ENCODE measurements at places on chromosomes 1 and 21. TPM values are rescaled to one million over a fixed set of nuclear protein-coding genes. Genes with fewer than 3 reads are reported as not detected.

GRCh38 chr1:36866169-36866814 lies 168.0 kb downstream of the GRIK3 start:
- no peaks in the 10 kb centered on the region for H3K36me3 ChIP-seq
- H3K4me1 ChIP-seq: no peaks in the 10 kb centered on the region
- no peaks in the 10 kb centered on the region for H3K27me3 ChIP-seq
- peak; percentile 17 for DNase-seq
- no peak overlapping the region for H3K27ac ChIP-seq

Gene CHODL
- 1.2 TPM for total RNA-seq

- H3K27me3 ChIP-seq: peaks cover 3% of the 10 kb centered on the region
- no peak overlapping the region for H3K4me3 ChIP-seq
- no peaks in the 10 kb centered on the region for H3K36me3 ChIP-seq
- no peak for DNase-seq
These were observed 3.6 kb downstream of the MAN1C1 start for GRCh38 chr1:25620211-25620610.

Gene CTSS
- 5.3 TPM for total RNA-seq

GRCh38 chr1:29200906-29201594 lies 19.4 kb upstream of the SRSF4 start:
- peak; percentile 27 for DNase-seq
- H3K27ac ChIP-seq: peak overlapping the region; percentile 91
- peaks cover 13% of the 10 kb centered on the region for H3K4me1 ChIP-seq
- no peaks in the 10 kb centered on the region for H3K36me3 ChIP-seq
- H3K27me3 ChIP-seq: no peaks in the 10 kb centered on the region

- H3K36me3 ChIP-seq: no peaks in the 10 kb centered on the region
- H3K27ac ChIP-seq: peak overlapping the region; percentile 54
- peaks cover 14% of the 10 kb centered on the region for H3K27me3 ChIP-seq
- H3K4me1 ChIP-seq: no peaks in the 10 kb centered on the region
- H3K4me3 ChIP-seq: no peak overlapping the region
These were observed 178.7 kb downstream of the TNR start for GRCh38 chr1:175564723-175565122.

- H3K36me3 ChIP-seq: no peaks in the 10 kb centered on the region
- no peaks in the 10 kb centered on the region for H3K4me1 ChIP-seq
- H3K27ac ChIP-seq: no peak overlapping the region
- DNase-seq: no peak
- H3K4me3 ChIP-seq: no peak overlapping the region
These were observed 15.1 kb downstream of the ELK4 start for GRCh38 chr1:205616563-205617293.

DNA sequence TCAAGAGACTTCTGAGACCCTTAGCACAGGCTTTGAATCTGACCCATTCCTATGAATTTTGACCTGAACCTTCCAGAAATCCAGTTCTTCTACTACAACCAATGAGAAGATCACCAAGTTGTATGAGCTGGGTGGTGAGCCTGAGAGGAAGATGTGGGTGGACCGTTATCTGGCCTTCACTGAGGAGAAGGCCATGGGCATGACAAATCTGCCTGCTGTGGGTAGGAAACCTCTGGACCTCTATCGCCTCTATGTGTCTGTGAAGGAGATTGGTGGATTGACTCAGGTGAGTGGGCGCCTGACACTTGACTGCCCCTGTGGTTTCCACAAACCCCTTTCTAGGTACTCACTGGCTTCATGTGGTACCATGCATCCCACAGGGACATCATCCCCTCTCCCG lies 20.0 kb upstream of the PIGV start:
- no peak overlapping the region for H3K27ac ChIP-seq
- no peak for DNase-seq
- no peak overlapping the region for H3K4me3 ChIP-seq
- peaks cover 9% of the 10 kb centered on the region for H3K36me3 ChIP-seq
- H3K27me3 ChIP-seq: no peaks in the 10 kb centered on the region
- peaks cover 21% of the 10 kb centered on the region for H3K4me1 ChIP-seq

- DNase-seq: peak; percentile 56
- no peak overlapping the region for H3K4me3 ChIP-seq
- H3K4me1 ChIP-seq: no peaks in the 10 kb centered on the region
These were observed 9.2 kb downstream of the RNU5D-1 start for GRCh38 chr1:44721485-44722361.

DNA sequence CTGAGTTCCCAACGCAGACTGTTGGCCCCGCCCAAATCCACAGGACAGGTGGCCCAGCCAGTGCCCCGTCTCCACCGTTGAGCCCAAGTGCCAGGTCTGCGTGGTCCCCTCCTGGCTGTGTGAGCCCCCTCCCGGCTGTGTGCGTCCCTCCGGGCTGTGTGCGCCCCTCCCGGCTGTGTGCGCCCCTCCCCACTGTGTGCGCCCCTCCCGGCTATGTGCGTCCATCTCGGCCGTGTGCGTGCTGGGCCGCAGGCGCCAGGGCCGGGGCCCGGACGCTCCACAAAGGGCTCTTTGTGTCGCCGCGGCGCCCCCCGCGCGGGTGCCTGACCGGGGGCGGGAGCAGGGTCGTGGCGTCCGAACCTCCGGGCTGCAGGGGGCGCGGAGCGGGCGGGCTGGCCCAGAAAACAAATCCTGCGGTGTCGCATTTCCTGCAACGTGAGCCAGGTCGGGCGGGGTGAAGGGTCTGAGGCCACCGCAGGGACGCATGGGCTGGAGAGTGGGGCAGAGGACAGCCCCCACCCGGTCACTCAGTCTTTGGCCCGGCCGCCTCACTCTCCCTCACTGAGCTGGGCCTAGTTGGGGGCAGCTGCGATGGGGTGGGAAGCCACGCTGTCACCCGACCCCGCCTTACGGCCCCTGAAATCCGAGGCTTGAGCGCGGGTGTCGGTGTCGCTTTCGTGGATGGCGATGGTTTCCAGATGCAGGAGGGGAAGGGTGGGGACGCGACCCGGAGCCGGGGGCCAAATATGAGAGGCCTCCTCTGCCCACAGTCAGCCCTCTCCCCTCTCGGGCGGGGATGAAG lies 18.8 kb downstream of the TNFRSF25 start:
- H3K36me3 ChIP-seq: no peaks in the 10 kb centered on the region
- H3K4me3 ChIP-seq: no peak overlapping the region
- no peak overlapping the region for H3K27ac ChIP-seq
- H3K27me3 ChIP-seq: peaks cover 20% of the 10 kb centered on the region
- no peak for DNase-seq

Gene CRABP2
- 93.5 TPM for total RNA-seq

Gene LCE3A
- total RNA-seq: not detected

- H3K27ac ChIP-seq: no peak overlapping the region
- no peaks in the 10 kb centered on the region for H3K4me1 ChIP-seq
- no peak for DNase-seq
- H3K27me3 ChIP-seq: no peaks in the 10 kb centered on the region
- no peaks in the 10 kb centered on the region for H3K36me3 ChIP-seq
These were observed 140.7 kb upstream of the PTBP2 start for GRCh38 chr1:96580920-96581319.

GRCh38 chr1:42979036-42979430 lies 20.4 kb upstream of the SLC2A1 start:
- H3K27me3 ChIP-seq: no peaks in the 10 kb centered on the region
- H3K36me3 ChIP-seq: no peaks in the 10 kb centered on the region
- DNase-seq: no peak
- peaks cover 22% of the 10 kb centered on the region for H3K4me1 ChIP-seq
- no peak overlapping the region for H3K27ac ChIP-seq
